Activated CD4-positive, alpha-beta T cell treated with anti-CD3 and anti-CD28 coated beads for 36 hours (primary cell): ENCODE measurements at places on chromosomes 6 and 20.

DNA sequence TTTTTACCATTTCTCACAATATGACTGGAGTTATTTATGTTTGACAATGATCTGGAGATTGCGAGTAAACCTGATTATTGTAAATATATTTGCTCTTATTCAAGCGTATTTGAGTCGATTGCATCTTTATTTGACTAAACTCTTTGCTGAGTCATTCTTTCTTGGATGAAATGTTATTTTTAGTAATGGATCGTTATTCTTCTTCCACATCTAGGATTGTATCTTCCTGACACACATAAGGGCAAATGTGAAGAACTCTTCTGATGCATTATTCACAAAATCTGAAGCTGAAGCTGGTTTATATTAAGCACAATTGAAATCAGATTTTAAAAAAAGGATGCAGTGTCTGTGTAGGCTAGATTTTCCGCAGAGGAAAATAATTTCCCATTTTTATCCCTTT lies 68.2 kb downstream of the SEL1L2 start:
- H3K4me3 ChIP-seq, result no peak overlapping the region
- no peaks in the 10 kb centered on the region for H3K4me1 ChIP-seq
- peaks cover 2% of the 10 kb centered on the region for H3K27me3 ChIP-seq
- H3K36me3 ChIP-seq, result no peaks in the 10 kb centered on the region

- no peak overlapping the region for H3K4me3 ChIP-seq
- H3K27me3 ChIP-seq, result peaks cover 58% of the 10 kb centered on the region
- peaks cover 2% of the 10 kb centered on the region for H3K4me1 ChIP-seq
- DNase-seq, result no peak
- H3K27ac ChIP-seq, result no peak overlapping the region
- H3K36me3 ChIP-seq, result no peaks in the 10 kb centered on the region
Measured at GRCh38 chr6:99350573-99350972, 1.1 kb upstream of the FAXC start.

GRCh38 chr20:3628502-3629314 lies 34.5 kb downstream of the GFRA4 start:
- DNase-seq, result no peak
- H3K4me3 ChIP-seq, result no peak overlapping the region
- H3K27ac ChIP-seq, result no peak overlapping the region
- H3K4me1 ChIP-seq, result no peaks in the 10 kb centered on the region
- H3K36me3 ChIP-seq, result peaks cover 6% of the 10 kb centered on the region
- no peaks in the 10 kb centered on the region for H3K27me3 ChIP-seq

DNA sequence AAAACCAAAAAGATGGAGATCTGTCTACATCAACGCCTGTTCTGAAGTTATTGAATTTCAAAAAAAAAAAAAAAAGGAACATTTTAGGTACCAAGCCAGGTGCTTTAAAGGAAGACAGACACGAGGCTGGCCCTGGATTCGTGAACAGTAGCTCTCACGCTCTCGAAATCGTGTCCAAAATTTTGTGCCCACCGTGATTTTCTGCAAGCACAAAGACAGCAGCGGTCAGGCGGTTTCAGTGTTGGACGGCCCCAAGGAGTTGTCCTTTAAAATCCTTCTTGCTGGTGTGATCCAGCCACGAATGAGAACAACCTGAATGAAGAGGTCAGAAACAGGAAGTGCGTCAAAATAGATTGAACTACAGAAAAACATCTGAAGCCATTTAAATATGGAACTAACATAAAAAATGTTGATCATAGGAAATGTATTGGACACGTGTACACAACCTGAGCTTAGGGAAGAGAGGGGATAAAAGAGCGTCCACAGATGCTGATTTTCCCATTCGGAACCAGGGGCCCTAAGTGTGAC lies 78.2 kb downstream of the THBS2 start:
- no peaks in the 10 kb centered on the region for H3K4me1 ChIP-seq
- no peaks in the 10 kb centered on the region for H3K36me3 ChIP-seq
- no peak overlapping the region for H3K4me3 ChIP-seq
- DNase-seq, result no peak

DNA sequence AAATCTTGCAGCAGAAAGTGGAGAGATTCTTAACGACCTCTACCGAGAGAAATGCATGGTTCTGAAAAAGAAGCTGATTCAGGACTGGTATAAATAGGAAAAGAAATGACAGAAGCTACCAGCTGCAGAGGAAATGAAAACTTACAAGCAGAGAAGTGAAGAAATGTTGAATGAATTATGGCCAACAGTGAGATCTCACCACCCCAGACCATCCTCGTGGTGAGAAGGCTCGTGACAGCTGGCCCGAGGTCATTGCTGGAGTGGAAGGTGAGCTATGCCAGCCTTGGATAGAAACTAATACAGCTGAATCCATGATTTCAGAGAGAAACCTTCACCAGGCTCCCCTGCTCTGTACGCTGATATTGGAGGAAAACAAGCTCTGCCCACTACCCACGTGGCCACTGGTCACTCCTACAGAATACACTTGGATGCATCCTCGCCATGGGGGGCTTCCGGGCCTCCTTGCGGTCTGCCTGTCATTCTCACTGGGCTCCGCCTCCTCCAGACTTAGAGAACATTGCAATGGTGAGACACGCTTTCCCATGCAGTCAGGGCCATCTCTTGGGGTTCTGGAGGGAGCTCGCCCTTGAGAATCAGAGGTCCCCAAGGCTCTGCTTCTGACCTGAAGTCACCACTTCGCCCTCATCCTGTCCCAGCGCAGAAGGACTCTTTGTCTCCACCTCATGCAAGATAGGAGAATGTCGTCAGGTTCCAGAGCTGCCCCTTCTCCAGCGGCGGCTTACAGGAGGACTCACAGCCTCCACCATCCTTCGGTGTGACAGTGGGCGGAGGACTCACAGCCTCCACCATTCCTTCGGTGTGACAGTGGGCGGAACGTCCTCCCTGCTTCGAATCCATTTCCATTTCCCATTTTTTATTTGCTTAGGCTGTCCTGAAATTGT lies 10.6 kb upstream of the TUBB2B start:
- no peak for DNase-seq
- no peaks in the 10 kb centered on the region for H3K36me3 ChIP-seq
- no peaks in the 10 kb centered on the region for H3K4me1 ChIP-seq
